Head of caudate nucleus (tissue), 42 donors: ENCODE measurements at places on chromosomes 6 and 20.

DNA sequence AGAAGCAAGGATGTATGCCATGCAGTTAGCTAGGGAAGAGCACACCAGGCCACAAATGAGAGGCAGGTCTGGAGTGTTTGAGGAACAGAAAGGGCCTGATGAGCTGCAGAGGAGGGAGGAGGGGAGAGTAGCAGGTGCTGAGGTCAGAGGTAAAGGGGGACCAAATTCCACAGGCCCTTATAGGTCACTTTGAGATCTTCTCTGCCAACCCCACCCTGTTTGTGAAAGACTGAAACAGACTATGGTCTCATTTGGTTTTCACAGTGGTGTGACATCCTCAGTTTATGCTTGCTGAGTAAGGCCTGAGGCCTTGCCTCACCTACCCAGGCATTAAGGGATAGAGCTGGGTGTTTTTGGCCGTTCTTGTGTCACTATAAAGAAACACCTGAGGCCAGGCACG, 187.7 kb upstream of the MYLIP start:
- DNase-seq: no peak

GRCh38 chr6:34005901-34006531, 139.9 kb downstream of the GRM4 start:
- DNase-seq: no peak

GRCh38 chr6:169858935-169859351, 107.5 kb downstream of the ERMARD start:
- no peak for DNase-seq

- DNase-seq: no peak
Observed at GRCh38 chr6:112988748-112989147, 641.6 kb downstream of the RFPL4B start.
